Stimulated activated CD8-positive, alpha-beta memory T cell treated with anti-CD3 and anti-CD28 coated beads, Interleukin-7, amount 100 ng/mL, for 4 hours (primary cell): ENCODE measurements at places on chromosomes 16 and 17.

GRCh38 chr17:15260376-15261257 lies 4.5 kb downstream of the PMP22 start:
- DNase-seq = peak; percentile 29

DNA sequence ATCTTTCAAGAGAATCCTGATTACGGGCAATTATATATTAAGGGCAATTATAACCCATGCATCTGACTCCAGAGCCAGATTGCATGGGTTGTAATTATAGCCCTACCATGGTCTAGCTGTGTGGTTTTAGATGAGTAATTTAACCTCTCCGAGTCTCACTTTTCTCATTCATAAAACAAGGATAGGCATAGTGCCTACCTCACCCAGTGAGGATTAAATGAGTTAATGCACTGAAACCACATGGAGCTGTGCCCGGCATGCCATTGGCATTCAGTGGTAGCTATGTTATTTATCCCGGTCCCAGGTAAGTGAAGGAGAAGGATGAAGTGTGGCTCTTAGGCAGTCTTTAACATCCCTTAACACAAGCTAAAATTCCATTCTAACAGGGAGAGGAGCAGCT lies 6.3 kb downstream of the SNX20 start:
- no peak for DNase-seq

DNA sequence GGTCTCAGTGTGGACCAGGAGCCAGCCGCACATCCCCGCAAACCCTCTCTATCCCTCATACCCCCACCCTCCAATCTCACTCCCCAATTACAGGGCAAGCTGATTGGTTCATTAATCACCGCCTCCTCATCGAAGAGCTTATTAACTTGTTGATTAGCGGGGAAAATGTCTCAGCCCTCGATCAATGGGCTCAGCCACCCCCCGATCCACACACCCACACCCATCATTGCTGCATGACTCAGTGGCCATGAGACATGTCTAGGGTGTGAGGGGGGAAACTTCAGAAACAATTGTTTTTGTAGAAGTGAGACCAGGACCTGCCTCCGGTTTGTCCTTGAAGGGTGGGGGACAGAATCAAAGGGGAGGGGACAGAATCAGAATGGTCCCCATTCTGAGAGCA lies 2.5 kb upstream of the PYY start:
- DNase-seq = no peak

GRCh38 chr16:48479329-48479728 lies 94.1 kb upstream of the SIAH1 start:
- DNase-seq = no peak

DNA sequence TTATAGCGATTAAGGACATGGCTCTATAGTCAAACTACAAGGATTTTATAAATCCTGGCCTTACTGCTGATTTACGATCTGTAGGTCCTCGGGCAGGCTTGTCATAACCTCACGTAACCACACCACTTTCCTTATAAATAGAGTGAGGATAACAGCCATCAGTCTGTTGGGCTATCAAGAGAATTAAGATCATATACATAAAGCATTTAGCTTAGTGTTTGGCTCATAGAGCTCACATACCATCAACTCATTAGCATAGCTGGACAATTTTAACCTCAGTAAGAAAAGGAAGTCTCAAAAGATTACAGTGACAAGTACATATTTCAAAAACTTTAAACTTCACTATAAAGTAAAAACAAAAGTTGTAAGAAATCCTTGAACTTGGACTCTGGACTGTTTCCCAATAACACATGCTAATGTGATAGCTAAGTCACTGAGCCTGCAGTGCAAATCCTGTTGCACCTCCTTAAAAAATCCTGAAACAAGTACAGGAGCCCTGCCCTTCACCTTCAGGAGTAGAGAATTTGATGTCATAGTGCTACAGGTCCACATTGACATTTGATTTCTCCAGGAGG lies 20.8 kb upstream of the CLEC3A start:
- DNase-seq = no peak

- no peak for DNase-seq
Measured at GRCh38 chr16:55815320-55815719, 17.6 kb downstream of the CES1 start.

GRCh38 chr16:55155815-55156214 lies 168.2 kb upstream of the IRX6 start:
- DNase-seq = no peak

GRCh38 chr16:84121007-84121406 lies 4.3 kb upstream of the MBTPS1 start:
- no peak for DNase-seq

- DNase-seq = no peak
Measured at GRCh38 chr16:56795011-56795410, 65.1 kb downstream of the NUP93 start.

DNA sequence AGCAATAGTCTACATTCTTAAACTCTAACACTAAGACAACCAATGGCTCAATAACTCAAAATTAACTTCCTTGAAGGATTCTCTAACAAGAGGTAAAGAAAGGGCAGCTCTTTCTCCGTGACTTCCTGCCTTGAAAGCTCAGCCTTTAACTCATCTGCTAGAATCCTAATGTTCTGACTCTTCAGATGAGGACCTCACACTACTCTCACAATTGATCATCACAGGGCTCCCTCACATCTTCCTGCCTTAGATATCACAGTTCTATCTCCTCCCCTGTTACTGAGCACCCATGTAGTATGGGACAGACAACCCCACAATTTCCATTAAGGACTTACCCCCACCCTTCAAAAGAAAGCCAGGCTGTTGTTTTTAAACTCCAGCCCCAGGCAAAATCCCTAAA lies 33.5 kb downstream of the SMURF2 start:
- DNase-seq = no peak

DNA sequence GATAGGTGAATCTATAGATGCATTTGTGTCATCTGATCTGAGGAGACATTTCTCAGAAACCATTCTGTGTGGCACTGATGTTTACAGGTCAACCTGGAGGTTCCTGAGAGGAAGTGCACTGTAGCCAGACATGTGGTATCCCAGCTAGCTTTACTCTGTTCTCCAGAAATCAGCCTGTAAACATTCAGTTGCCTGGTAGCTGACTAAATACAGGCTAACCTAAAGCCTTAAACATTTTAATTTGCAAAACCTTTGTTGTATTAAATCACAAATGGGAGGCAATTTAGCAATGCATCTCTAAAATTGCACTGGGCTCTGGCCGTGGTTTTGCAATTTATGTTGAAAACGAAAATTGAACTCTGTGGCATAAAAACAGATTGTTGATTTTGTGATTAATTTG lies 207.6 kb downstream of the FTO start:
- DNase-seq = no peak

- DNase-seq = no peak
Measured at GRCh38 chr17:52606098-52606497, 447.6 kb upstream of the CA10 start.

GRCh38 chr17:55140809-55141208 lies 124.0 kb upstream of the HLF start:
- DNase-seq = no peak

GRCh38 chr17:364766-365165 lies 12.2 kb upstream of the RPH3AL start:
- DNase-seq = no peak

DNA sequence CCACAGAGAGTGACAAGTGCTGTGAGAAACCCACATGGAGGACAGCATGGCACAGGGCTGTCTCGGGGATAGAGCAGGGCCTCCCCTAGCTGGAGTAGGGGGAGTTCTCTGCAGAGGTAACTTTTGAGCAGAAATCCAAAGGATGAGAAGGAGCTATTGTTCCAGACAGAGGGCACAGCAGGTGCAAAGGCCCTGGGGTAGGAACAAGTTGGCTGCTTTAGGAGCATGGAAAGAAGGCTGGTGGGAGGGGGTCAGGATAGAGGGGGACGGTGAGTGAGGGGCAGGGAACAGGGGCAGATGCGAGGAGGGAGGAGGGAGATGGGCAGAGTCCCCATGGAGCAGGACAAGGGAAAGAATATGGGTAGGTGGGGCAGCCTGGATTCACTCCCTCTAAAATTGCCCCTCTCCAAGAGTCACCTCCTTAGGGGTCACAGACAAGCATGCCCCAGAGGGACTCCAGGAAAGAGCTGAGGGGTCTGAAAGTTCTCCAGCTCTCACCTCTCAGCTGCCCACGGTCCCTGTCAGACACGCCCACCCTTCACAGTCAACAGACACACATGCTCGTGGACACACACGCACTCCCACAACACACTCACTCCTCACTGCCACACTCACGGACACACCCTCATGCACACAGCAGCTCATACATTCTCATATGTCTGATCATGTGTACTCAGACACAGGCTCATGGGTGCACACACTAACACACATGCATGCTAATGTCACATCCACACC lies 110.7 kb downstream of the LITAF start:
- no peak for DNase-seq

GRCh38 chr16:50197582-50197981 lies 44.5 kb downstream of the TENT4B start:
- no peak for DNase-seq

DNA sequence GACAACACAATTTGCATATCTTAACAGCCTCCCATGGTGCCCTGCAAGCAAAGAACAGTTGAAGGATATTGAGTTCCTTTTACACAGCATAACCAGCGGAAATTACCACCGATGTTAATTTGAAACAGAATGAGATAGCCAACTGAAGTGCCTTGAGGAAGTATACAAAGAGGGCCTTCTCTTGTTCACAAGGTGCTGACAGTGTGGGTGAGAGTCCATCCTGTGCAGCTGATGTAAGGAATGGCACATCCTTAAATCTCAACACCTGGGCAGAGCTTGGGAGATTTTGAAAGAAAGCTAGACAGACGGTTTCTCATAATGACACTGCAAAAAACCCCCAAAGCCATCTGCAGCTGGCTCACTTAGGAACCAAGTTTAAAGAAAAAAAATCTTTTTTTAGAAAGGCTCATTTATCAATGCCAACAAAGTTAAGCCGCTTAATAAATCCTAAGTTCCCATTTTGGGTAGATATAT lies 818.6 kb downstream of the KCNJ2 start:
- DNase-seq = no peak

GRCh38 chr17:8384801-8385378 lies 1.9 kb upstream of the RPL26 start:
- no peak for DNase-seq

DNA sequence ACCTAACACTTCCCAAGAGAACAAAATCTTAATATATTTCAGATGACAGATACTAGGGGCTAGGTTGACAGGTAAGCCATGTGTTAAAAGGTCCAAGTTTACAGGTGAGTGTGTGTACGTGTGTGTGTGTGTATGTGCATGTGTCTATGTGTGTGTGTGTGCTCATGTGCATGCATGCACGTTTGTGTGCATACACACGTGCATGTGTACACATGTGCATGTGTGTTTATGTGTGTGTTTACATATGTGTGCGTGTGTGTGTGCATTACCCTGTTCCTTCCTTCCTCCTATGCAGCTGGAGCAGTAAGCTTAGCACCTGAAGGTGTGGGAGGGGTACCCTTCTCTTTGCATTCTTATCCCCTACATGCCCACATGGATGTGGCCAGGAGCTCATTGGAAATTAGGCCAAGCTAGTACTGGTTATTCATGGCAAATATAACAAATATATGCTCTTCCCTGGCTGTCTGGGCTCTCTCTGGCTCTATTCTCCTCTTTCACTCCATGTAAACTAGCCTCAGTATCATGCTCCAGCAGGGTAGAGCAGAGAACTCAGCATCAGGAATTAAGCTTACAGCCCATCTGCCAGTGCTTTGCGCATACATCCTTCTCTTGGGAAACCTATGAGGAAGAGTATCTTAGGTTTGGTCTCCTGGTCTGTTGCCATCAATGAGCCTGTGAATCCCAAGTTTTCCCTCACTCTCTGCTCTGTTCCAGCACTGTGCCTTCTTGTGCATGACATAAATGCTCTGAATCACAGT lies 258.0 kb upstream of the MYOCD start:
- no peak for DNase-seq

GRCh38 chr17:67601897-67602296 lies 115.8 kb upstream of the NOL11 start:
- DNase-seq = no peak

DNA sequence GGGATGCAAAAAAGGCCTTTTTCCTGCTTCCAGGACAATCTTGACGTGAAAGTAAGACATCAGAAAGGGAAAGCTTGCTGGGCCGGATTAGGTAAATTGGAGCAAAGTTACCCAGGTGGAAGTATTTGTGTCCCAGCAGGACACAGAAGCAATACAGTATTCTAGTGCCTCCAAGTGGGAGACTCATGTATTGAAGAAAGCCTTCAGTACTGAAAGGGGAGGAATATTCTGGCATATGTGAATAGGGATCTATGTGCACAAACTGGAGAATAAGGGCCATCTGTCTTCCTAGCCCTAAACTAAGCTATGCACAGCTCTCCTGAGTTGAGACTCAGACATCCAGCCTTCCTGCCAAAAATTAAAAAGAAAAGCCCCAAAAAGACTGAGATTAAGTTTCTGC lies 327.3 kb upstream of the CDH8 start:
- DNase-seq = no peak

DNA sequence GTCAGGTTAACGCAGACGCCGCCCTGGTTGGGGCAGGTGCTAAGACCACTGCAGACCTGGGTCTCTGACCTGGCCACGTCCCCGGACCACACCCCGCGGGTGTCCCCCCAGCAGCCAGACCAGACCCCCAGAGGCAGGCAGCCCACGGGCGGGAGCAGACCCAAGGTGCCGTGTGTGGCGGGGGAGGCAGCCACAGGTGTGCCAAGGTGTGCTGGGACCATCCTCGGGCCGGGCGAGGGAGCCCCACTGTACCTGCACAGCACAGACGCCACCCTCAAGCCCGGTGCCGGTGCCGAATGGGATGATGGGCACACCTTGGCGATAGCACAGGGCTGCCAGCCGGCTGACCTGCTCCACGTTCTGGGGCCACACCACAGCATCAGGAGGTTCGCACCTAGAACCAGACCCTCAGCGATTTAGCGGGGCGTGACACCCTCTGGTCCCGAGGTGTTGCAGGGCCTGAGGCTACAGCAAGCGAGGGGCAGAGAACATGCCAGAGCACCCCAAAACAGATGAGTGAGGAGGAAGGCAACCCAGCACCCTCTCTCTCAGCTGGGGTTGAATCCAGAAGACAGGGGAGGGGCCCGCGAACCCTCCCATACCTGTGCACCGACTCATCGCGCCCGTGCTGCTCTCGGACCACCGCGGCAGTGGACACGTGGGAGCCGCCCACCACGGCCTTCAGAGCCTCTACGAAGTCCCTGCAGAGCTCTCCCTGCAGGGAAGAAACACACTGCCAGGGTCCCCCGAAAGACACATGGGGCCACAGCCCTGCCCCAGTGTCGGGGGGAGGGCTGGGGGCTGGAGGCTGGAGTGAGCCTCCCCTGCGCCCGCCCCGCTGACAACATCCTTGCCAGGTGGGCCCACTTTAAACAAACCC lies 1.4 kb downstream of the LDHD start:
- DNase-seq = no peak

- no peak for DNase-seq
Measured at GRCh38 chr17:39071573-39071972, 79.9 kb downstream of the PLXDC1 start.

- DNase-seq = no peak
Measured at GRCh38 chr17:17182598-17183136, 23.5 kb downstream of the PLD6 start.
